ENCODE measurements at places on chromosomes 2 and 18.

DNA sequence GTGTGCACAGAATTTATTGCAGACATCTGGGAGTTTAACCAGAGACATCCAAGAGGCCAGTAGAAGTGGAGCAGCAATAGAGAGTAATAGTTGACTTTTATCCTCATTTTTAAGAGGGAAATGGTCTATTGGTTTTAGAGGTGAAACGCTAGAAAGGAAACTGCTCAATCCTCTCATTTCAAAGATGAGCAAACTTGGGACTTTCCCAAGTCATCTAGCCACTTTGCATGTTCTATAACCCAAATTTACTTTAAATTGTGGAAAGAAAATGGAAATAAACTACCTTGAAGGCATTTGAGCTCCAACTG, 601.7 kb downstream of the ARHGAP15 start:
- no peak for DNase-seq

GRCh38 chr2:153133716-153134115, 344.8 kb downstream of the RPRM start:
- DNase-seq: no peak

DNA sequence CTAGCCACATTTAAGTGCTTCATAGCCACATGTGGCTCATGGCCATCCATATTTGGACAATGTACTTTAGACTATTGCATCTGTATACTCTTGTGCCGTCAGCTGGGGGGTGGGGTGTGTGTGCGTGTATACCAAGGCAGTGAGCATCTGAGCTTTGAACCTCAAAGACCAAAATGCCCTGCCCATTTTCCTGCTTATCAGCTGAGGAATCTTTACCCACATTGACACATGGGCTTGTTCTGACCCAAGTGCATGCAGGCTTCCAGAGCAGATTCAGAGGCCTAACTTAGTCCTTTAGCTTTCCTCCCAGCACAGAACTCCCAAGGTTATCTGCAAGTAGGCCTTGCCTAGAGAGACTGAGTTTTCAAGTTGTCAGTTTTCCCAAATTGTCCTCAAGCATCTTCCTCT, 11.1 kb upstream of the MOCOS start:
- DNase-seq: no peak

- peak; percentile 21 for DNase-seq
Observed at GRCh38 chr2:7203056-7203467, 285.9 kb downstream of the RNF144A start.

DNA sequence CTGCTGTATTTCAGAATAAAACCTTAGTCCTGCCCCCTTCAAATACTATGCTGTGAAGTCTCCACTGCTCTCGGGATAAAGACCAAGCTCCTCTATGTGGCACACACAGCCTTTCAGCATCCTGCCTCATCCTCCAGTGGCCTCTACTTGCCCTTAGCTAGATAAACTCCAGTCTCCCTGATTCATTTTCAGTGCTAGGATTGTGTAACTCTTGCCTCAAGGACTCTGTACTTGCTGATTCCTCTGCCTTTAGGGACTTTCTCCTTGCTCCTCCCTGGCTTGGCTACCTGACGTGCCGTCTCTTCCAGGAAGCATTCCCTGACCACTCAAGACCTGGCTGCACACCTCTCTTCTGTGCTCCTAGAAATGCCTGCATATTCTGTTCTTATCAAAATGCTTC, 416.7 kb downstream of the MTX2 start:
- no peak for DNase-seq

DNA sequence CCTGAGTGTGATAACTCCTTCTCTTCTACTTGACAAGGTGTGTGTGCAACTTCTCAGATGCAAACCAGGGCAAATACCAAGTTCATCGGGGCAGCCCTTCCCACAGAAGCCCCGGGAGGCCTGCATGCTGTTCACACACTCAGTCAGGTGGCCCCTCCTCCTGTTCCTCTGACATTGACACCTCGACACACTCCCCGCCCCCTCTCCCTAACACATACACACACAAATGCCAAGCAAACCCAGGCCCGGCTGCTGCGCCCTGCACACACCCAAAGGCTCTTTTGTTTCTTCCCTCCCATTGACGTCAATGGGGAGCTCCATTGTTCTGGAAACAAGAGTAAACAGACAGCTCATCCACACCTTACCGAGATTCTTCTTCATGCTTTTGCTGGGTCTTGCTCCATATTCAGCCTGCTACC, 1.7 kb upstream of the PER2 start:
- peak; percentile 21 for DNase-seq

- no peak for DNase-seq
Observed at GRCh38 chr18:46856973-46857372, 60.3 kb downstream of the PIAS2 start.

Measured in stimulated activated CD8-positive, alpha-beta memory T cell treated with anti-CD3 and anti-CD28 coated beads, Interleukin-2, amount 100 ng/mL, for 1 hour (primary cell).